ENCODE measurements at places on chromosomes 16 and 17.
A peak's percentile ranks its signal among the peaks of the same experiment; 100 is the strongest.

DNA sequence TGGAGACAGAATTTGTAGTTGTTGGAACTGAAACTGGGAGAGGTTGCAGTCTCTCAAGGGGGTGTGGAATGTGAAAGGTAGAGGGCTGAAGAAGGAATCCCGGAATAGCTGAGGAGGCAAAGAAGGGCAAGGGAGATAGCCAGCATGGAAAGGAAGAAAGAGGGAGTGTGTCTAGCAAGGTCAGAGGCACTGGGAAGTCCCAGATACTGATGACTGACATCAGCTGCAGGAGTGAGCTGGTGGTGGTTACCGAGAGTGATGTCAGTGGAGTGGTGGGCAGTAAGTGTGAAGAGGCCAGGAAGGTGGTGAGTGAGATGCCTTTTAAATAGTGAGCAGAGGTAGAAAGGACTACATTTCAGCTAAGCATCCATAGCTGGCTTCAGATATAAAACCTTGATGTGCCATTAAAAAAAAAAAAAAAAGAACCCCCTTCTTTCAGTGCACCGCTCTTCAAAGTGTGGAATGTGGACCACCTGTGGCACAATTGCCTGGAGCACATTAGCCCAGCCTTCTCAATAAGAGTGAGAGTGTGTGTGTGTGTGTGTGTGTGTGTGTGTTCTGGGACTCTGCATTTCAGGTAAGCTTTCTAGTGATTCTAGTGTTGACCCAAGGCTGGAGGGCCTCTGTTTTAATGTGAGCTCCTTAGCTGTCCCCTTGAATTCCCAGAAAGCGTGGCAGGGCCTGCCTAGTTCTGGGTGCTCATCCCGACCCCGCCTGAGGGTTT lies 8.5 kb downstream of the PRMT7 start:
- DNase-seq, result no peak

GRCh38 chr16:88924834-88925539 lies 52.0 kb downstream of the CBFA2T3 start:
- peak; percentile 95 for DNase-seq

DNA sequence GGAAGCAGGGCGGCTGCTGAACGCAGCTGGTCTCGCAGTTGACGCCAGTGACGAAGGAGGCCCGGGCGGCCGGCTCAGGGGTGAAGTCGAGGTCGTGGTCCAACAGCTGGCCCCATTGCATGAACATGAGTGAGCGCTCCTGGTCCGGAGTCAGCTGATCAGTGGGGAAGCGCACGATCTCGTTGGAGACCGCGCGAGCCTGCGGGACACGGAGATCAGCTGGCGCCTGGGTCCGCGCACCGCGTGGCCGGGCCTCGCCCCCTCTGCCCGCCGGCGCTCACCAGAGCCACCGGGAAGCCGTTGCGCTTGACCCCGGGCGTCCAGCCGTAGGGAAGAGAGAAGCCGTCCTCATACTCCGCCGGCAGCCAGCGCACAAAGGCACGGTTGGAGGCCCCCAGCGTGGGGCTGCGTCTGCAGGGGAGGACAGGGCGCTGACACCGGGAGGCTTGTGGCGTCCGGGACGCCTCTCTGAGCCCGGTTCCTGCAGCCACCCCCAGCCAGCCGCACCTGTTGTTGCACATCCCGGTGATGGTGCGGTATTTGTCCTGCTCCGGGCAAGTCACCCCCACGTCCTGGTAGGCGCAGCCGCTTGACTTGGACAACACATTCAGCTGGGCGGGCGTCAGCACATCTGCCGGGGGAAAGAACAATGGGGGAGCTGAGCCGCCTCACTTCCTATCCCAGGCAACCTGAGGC lies 1.6 kb downstream of the MPO start:
- DNase-seq, result no peak

DNA sequence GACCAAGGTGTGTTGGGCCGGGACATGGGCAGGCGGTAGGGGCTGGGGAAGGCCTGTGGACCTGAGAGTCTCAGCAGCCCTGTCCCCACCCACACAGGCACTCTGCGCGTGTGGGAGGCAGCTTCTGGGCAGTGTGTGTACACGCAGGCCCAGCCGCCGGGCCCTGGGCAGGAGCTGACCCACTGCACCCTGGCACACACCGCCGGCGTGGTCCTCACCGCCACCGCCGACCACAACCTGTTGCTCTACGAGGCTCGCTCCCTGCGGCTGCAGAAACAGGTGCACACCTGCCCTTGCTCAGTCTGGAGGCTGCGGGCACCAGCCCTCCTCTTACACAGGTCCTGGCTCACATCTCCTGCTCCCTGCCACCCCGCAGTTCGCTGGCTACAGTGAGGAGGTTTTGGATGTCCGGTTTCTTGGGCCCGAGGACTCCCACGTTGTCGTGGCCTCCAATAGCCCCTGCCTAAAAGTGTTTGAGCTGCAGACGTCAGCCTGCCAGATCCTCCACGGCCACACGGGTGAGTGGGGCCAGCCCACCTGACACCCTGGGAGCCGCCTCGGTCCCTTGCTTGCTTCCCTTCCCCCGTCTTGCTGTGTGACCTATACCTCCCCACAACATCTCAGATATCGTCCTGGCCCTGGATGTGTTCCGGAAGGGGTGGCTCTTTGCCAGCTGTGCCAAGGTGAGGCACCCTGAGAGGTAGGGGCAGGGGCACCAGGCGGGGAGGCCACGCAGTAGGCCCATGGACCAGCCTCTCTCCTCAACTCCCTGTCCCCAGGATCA lies 3.8 kb downstream of the TBL3 start:
- DNase-seq, result no peak

DNA sequence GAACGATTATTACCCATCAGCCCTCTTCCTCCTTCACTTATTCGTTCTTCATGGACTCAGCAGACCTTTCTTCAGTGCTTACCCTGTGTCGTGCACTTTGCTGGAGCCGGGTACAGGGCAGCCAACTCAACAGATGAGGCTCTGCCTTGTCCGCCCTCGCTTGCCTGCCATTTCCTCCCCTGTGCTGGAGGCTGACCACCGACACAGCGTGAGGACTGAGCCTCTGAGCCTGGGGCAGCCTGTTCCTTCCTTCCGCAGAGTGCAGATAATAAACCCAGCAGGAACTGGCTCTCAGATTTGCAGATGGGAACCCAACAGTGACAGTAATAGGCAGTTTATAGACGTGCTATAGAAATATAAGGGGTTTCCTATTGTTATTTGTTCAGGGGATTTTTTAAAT lies 7.0 kb upstream of the SLC39A11 start:
- DNase-seq, result no peak

- DNase-seq, result no peak
Measured at GRCh38 chr17:8481089-8481488, 45.4 kb downstream of the NDEL1 start.

Measured in HuH-7.5 (cell line).